ENCODE measurements at places on chromosomes 16 and 17.

DNA sequence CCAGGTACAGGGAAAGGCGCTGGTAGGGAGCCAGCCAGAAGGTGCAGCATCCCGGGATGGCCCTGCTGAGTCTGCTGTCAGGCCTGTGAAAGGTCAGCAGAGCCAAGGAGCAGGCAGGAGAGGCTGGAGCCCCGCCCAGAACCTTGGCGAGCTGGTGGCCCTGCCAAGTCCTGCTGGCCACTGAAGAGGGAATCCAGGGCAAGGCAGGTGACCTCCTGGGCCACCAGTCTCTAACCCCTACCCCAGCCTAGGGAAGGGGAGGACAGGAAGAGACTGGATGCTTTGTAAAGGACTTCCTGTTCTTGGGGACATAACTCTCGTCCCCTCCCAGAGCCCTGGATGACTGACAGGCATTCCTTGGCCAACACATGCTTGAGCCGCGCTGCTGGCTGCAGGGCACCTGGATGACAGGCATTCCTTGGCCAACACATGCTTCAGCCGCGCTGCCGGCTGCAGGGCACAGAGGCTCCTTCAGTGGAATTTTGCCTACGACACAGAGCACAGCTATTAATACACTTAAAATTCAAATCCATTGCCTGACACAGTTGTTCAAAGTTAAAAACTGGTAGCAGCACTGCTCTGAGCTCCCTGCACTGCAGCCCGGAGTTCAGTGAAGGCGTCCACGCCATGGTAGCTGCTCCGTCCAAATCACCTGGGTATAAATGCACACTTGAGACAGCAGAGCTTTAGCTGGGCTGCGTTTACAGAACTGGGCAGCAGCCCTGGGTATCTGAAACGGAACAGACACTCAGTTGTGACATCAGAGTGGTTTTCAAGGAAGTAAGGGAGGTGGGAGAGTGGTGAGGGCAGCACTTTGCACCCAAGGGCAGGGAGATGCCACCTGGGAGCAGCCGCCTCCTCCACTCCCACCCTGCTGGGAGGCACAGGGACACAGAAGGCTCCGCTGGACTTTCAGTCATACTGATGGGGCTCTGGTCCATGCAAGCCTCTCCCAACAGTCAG, 2.0 kb upstream of the BRICD5 start:
- DNase-seq: no peak

- no peak for DNase-seq
These were observed 71.6 kb downstream of the ABCC1 start for GRCh38 chr16:16021020-16021419.

- no peak for DNase-seq
These were observed 20.2 kb upstream of the CPSF4L start for GRCh38 chr17:73281928-73282327.

- no peak for DNase-seq
These were observed 4.8 kb upstream of the ZNF469 start for GRCh38 chr16:88377961-88378360.

GRCh38 chr17:79246225-79247190, 171.9 kb downstream of the ENGASE start:
- no peak for DNase-seq

DNA sequence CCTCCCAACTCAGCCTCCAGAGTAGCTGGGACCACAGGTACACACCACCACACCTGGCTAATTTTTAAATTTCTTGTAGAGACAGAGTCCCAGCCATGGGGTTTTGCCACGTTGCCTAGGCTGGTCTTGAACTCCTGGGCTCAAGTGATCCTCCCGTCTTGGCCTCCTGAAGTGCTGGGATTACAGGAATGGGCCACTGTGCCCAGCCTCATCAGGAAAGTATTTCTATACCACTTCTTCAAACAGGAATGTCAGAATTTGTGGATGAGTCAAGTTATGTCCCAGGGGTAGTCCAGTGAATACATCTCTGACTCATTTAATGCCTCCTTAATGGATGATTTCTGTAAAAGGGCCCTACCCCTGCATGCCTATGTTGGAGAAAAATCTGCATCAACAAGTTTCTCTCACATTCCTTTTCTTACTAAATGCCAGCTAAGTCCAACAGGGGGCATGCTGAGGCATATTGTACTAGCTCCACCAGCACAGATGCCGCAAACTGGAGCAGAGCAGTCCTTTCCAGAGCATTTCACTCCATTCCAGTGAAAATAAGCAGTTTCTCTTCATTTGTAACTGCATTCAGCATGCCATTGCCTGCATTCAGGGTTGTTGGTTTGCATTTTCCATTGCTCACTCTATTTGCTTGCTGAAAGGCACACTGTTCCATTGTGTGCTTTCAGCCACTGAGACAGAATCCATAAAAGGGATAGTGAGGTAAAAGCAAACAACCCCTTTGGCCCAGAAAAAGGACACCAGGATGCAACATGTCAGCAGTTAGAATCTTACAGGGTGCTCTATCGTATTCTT, 5.3 kb upstream of the CAVIN1 start:
- peak; percentile 39 for DNase-seq

DNA sequence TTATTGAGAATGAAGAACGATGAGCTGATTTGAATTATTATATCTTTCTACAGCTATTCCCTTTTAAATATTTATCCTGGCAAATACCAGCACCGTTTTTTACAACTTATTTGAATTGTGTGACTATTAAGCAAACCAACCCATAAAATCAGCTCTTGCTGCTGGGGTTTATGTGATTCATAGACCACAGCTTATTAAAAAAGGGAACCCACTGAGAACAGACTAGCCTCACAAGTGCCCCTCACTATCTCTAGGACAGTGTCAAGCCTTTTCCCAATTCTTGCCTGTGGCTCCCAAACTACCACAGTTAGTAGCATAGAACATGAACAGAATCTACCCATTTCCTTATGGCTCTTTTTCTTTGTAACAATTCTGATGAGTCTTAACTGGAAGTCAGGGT, 6.1 kb upstream of the LIG3 start:
- no peak for DNase-seq

DNA sequence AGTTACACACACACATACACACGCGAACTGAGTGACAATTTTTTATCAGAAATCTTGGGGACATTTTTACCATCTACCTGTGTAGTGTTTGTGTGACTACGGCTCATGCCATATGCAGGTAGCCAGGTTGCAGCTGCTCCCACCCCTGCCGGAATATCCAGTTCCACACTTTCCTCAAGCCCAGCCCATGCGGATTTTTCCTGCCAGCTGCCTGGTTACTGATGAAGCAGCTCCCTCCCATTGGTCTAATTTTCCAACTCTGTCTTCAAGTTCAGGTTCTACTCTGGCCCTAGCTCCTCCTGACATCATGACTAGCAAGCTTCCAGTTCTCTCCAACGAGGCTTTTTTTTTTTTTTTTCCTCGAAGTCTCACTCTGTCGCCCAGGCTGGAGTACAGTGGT, 4.8 kb downstream of the GSG1L2 start:
- DNase-seq: no peak

DNA sequence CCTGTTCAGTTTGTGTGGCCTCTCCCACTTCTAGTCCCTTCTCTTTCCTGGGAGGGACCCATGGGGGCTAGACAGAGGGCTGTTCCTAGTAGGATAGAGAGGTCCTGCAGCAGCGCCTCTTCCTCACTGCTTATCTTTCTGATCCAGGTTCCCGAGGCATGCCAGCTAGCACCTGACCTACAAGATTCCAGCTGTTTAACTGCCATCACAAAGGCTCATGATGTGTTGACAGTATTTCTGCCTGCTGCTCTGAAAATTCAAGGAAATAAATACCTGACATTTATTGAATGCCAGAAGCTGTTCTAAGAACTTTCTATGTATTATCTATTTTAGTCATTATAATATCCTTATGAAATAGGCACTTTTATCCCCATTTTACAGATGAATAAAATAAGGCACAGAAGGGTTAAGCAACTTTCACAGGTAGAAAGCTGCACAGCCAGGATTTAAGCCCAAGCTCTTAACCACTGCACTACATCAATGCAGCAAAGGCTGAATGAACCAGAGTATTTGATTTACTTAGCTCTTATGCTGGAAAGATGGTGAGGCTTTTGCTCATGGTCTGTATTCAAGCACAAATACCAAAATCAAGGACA, 38.8 kb downstream of the HEATR6 start:
- no peak for DNase-seq

GRCh38 chr16:9713156-9713555, 469.1 kb downstream of the GRIN2A start:
- no peak for DNase-seq

DNA sequence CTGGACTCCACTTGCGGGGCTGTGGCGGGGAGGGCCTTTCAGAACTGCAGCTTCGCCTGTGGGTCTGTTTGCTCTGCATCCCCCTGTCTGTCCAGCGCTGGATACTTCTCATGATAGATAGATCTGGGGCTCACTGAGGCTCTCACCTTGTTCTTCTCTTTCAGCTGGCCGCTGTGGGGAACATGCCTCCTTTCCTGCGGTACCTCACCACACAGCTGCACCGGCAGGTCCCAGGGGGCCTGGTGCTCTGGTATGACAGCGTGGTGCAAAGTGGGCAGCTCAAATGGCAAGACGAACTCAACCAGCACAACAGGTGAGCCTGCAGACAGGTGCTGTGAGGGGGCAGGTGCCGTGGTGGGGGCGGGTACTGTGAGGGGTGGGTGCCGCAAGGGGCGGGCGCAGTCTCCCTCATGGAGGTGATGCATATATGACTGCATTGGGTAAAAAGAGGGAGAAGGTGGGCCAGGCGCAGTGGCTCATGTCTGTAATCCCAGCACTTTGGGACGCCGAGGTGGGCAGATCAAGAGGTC, 6.2 kb downstream of the ENGASE start:
- DNase-seq: no peak

GRCh38 chr16:70290949-70291519, 1.7 kb upstream of the AARS1 start:
- no peak for DNase-seq

DNA sequence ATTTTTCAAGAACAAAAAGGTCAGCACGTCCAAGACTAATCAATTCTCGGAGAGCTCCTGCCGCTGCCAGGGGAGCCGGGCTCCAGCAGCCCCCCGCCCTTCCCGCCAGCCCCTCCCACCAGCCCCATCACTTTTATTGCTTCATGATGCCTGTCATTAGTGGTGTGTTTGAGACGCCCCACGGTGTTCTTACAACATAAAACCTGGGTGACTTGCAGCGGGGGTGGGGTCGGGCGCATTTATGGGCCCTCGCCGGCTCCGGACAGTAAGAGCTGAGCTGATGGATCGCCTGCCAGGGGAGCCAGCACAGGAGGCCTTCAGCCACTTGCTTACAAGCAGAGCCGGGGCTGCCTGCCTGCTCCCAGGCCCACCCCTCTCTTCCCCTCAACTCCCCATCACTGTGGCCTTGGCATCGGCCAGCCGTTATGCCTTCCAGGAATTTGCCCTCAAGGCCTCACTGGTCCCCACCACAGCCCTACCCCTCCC, 82.9 kb upstream of the CBX4 start:
- no peak for DNase-seq

DNA sequence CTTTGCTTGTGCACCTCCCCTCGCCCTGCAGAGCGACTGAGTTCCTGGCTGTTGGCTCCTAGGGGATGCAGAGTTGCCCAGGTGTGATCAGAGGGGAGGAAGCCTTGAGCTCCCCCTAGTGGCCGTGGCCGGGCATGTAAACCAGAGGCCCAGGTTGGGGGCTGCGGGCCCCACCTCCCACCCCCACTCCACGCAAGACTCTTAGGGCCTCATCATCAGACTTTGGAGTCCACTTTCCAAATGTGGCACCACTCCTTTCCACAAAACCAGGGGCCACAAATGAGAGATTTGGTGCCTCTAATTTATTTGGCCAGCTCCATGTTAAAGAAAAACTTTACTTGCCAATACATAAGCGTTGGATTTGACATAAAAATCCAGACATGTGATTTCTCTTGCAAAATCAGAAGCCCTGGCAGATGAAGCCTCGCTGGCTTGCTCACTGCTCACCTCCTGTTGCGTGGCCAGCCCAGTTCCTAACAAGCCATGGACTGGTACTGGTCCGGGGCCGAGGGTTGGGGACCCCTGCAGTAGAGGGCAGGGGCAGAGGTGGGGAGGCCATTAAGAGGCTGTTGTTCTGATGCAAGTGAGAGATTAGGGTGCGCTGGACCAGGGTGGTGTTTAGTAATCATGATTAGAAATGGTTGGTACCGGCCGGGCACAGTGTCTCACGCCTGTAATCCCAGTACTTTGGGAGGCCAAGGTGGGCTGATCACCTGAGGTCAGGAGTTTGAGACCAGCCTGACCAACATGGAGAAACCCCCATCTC, 28.7 kb upstream of the GAS7 start:
- DNase-seq: no peak

DNA sequence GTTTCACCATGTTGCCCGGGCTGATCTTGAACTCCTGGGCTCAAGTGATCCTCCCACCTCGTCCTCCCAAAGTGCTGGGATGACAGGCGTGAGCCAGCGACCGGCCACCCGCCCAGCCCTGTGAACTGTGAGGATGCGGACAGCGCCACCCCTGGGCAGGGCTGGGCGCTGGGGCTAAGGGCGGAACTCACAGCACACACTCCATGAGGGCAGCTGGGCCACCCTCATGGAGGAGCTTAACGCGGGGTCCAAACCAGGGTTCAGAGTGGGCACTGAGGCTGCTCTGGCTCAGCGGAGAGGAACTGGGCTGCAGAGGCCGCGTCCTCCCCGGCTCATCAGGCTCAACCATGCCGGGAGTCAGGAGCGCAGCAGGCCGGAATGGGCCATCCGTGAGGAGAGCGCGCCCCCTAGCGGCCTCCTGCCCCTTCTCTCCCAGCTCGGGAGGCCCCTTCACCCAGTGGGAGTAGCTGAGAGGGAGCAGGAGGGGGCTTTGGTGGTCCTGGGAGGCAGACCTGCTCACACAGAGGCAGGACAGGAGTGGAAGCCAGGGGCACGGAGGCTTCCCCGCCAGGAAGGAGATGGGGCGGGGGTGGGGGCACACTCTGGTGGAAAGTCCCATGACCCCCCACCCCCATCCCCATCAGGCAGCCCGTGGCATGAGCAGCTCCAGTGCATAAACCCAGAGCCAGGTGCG, 13.8 kb downstream of the CORO7 start:
- peak; percentile 52 for DNase-seq

DNA sequence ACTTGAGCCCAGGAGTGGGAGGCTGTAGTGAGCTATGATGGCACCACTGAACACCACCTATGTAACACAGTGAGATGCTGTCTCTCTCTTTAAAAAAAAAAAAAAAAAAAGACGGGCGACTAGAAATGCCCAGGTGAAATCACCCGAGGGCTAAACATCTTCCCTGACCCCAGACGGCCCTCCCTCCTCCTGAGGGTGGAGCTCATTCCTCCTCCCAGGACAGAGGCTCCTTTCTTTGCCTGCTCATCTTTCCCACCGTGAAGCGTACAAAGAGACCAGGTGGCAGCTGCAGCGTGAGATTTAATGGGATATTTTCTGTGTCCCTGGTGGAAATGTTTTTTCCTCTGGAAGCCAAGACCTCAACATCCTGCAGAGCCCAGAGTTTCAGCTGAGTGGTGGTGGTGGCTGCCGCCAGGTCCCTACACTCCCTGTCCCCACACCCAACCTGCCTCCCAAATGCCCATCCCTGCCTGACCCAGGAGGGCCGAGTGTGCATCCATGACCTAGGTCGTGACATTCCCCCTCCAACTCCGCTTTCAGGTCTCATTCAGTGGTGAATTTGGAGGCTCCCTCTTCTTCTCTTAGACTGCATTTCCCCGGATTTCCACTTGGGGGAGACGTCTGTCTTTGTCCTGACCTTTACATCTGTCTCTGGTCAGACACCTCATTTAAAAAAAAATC, 14.4 kb upstream of the GPRC5B start:
- peak; percentile 89 for DNase-seq
